ENCODE measurements at places on chromosomes 3 and 15.
A peak's percentile ranks its signal among the peaks of the same experiment; 100 is the strongest.

GRCh38 chr15:92184679-92185230, 208.9 kb upstream of the ST8SIA2 start:
- DNase-seq, result no peak

DNA sequence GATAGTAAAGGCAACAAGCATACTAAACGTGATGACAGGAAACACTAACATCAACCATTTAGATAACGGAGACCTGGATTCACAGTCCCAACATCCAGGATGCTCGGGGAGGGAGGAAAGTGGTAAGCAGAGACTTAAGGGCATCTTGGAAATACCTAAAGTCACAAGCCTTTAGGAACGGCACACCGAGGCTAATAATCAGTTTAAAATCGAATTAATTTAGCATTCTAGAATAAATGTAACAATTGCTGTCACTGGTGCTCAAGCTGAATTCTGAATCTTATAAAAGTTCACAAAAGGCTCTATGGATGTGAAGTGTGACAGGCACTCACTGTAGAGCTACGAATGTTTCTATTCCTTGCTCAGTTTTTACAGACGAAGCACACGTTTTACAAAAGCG, 1.3 kb downstream of the CD47 start:
- no peak for DNase-seq

DNA sequence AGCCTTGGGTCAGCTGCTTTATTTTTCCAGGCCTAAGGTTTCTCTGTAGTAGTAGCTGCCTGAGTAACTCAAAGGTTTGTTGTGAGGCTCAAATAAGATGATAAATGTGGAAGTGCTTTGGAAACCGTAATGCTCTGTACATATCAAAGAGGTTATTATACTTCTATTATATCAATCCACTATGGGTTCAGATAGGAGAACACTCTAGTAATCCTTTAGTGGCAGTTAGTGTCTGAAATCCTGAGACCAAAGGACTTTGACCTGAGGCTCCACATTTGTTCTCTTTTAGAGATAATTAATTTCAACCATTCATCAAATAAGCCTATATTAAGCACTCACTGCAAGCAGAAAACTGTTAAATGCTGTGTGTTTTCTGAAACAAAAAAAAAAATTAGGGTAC, 128.6 kb upstream of the BCL6 start:
- no peak for DNase-seq

DNA sequence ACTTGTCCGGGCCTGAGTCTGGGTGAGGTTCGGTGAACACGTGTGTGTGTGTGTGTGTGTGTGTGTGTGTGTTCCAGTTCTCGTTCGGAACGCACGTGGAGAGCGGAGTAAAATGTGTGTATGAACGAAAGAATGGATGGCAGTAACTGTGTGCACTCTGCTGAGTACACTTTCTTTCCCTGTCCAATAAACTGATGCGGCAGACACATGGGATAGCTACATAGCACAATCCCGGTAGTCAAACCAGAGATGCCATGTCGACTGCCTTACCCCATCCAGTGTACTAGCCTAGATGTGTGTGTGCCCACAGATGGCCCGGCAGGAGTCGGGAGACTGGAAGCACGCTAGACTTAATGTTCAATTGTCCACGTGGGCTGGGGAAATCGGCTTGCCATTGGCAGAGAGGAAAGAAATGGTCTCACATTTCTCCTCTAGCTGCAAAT, 507 bp upstream of the GOLIM4 start:
- DNase-seq, result peak; percentile 32

DNA sequence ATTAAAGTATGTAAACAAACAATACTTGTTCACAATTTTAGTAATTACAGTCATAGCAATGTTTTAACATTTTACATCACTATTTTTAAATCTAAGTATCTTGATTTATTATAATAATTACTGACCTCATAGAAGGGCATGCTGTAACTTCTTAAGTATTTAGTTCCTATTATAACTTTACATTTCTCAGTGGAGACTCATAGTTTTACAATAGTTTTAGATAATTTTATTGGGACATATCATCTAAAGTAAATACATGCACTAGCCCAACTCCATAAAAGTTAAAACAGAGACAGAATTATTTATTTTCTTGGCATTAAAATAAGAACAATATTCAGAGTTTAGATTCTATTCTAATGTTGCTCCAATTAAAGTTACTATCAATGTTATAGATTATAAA, 466.5 kb upstream of the BCHE start:
- DNase-seq, result no peak

- DNase-seq, result no peak
Measured at GRCh38 chr3:129282727-129283327, 4.2 kb downstream of the HMCES start.

DNA sequence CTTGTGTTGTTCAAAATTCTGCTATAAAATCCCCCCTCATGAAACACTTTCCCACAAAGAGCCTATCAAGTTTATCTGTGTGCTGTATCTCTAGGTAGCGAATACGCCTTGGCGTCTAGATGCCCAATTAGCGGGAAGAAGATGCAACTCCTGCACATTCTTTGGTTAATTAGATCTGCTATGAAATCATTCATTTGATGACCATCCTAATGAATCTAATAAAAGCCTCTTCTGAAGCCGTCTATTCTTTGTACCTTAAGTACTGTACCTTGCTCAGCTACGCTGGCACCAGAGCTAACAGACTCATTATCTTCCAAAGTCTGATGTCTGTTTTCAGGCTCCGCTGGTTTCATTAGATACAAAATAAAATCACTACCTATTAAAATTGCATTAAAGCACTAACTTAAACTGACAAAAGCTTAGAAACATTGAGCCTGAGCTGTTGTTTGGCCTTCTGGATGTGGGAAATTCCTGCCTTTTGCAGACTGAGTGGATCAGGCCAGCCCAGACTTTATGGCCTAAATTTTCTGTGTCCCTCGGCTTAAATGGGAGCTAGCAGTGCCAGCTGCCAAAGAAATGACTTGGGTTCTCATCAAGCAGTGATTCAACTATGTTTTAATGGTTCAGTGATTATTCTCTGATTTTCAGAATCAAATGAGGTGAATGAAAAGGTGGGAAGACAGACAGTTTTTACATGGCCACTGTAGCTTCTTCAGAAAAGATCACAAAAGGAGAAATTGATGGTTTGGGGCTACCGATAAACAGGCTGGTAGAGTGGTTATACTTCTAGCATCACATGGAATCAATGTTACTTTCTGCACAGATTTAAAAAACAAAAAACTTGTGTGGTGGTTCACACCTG, 28.4 kb upstream of the CHST2 start:
- DNase-seq, result no peak

GRCh38 chr15:62940755-62941361, 101.7 kb upstream of the TPM1 start:
- DNase-seq, result no peak

GRCh38 chr3:73733746-73734145, 109.0 kb upstream of the PDZRN3 start:
- no peak for DNase-seq

DNA sequence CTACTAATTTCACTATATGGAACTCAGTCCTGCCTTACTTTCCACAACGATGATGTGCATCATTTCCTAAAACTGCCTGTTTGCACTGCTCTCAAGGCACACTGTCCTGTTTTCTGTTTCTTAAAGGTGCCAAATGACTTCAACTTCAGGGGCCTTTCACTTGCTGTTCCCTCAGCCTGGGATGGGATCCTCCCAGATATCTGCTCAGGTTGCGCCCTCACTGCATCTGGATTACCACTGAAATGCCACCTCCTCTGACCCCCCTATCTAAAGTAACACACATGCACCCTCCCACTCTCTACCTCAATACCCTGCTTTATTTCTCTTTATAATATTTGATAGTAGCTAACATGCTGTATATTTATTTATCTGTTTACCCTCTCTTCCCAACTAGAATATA, 123.8 kb upstream of the CMC1 start:
- DNase-seq, result no peak

DNA sequence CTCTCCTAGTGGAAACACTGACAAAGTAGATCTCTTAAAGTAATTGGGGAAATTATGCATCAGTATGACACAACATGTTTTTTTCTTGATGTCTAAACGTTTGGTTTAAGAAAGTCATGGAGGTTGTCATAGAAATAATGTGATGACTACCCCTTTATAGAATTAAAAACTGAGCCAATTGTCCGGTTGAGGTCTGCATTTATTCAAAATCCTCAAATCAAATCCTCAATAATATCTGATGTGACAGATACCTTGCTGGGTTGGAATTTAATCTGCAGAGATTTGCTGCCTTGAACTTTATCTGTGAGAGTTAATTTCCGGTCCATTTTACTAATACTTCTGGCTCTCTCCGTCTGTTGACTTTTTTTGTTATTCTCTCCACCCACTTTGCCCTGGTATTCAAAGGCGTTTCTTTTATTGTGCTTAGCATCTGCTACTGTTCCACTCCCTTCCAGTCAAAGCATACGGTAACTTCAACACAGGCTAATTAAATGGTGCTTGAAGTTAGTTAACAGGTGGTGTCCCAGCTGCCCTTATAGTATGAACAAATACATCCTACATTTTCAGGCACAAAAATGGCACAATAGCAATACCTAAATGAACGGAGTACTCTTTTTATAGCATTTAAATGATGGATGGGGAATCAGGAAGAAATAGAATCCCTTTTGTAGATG, 628.3 kb downstream of the ROBO1 start:
- DNase-seq, result no peak

- DNase-seq, result no peak
Measured at GRCh38 chr15:83943849-83944404, 290.0 kb downstream of the ADAMTSL3 start.

DNA sequence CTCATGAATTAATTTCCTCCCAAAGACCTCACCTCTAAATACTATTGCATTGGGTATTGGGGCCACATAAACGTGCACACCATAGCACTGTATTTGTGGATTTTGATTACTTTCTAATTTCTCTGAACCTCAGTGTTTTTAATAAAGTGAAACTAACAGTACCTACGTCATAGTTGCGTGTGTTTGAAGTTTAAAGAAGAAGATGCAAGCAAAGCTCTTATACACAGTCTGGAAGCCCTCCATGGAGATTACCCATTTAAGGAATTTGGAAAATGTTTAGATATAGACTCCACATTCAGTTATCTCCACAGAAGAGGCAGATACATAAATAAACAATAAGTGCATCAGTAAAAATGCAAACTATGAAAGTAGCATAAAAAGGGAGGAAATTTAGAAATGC, 581.1 kb upstream of the GBE1 start:
- no peak for DNase-seq

DNA sequence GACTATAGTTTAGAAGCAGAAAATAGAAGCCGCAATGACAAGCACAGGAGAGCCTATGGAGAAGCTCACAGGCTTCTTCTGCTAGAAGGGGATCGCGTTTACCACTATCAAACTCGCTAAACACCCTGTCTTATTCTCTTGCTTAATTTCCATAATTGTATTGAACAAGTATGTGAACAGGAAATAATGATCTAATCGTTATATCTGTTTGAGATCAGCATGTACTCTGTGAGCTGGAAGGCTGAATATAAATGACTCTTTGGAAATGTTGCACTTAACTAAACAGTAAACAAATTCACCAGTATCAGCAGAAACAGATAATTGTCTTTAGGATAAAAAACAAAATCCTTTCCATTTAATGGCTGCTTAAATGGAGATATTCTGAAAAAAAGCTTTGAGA, 15.0 kb downstream of the NEK10 start:
- no peak for DNase-seq

DNA sequence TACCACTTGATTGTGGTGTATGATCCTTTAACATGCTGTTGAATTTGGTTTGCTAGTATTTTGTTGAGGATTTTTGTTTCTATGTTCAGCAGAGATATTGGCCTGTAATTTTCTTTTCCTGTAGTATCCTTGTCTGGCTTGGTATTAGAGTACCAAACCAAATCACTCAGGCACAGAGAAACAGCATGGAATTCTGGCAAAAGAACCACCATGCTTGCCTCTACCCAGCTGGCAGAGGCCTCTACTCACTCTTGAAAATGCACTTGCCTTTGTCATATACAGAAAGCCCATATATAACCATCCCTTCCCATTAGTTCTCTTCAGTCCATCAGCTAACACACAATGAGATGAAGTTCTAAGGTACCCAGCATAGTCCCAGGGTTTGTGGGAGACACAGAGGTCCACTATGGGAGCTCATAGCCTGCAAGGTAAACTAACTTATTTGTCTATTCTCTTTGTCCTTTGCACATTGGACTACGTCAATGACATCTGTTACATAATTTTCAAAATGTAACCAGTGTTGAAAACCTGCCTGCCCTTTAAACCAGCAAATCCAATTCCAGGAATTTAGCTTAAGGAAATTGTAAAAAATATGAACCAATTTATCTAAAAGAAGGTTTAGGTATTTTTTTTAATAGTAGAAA, 82.1 kb upstream of the POMGNT2 start:
- no peak for DNase-seq

DNA sequence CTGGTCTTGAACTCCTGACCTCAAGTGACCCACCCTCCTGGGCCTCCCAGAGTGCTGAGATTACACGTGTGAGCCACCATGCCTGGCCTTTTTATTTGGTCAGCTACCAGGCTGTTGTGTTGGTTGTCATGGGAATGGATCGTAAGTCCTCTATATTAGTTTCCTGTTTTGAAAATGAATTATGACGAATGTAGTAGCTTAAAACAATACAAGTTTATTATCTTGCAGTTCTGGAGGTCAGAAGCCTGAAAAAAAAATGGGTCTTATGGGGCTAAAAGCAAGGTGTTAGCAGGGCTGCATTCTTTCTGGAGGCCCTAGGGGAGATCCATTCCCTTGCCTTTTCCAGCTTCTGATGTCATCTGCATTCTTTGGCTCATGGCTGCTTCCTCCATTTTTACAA, 25.1 kb upstream of the HERC1 start:
- DNase-seq, result no peak

DNA sequence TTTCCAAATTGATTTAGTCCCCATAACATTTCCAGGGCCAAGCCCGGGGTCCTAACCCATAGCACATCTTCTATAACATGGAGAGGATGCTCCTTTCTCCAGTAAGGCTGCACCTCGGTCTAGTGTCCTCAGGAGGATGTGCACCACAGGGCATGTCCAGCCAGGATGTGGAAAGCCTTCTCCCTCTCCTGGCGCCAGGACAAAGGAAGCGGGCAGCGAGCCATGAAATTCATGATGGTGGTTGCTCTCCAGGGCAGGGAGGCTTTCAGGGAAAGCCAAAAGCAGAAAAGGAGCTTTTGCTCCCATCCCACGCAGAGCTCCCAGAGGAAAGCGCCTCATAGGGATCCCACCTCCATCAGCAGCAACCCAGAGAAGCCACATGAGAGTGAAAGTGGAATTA, 220.0 kb downstream of the ADAMTSL3 start:
- no peak for DNase-seq

DNA sequence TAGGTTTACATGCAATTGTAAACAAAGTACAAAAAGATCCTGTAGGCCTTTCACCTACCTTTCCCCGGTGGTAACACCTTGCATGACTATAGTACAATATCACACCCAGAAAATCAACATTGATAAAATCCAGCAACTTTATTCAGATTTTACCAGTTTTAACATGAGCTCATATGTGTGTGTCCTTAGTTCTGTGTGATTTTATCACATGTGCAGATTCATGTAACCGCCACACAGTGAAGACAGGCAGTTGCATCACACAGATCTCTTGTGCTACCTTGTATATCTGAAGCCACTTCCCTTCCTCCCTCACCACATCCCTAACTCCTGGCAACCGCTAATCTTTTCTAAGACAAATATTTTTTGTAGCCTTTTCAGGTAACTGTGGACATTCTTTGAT, 183.5 kb upstream of the C2CD4B start:
- no peak for DNase-seq

Measured in omental fat pad (tissue), 4 donors.